Left ventricle myocardium inferior (tissue), 1 donor: ENCODE measurements at places on chromosomes 2 and 18.

DNA sequence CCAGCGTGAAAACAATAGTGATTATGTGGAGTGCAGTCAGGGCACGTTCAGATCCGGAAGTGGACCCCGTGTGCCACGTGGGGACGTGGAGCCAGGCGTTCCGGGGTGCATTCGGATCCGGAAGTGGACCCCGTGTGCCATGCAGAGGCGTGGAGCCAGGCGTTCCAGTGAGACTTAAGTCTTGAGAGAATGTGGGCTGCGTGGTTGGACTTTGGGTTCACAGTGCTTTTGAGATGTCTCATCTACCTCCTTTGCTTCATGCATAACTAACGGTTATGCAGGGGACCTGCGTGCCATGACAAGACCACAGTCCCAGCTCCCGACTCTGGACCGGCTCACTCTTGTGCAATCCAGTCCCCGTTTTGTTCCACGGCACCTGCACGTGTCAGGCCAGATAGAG lies 28.8 kb downstream of the CTDP1 start:
- no peak for DNase-seq

- DNase-seq: no peak
These were observed 40.6 kb downstream of the NAPG start for GRCh38 chr18:10566390-10566789.

- DNase-seq: no peak
These were observed 141.6 kb upstream of the MSH6 start for GRCh38 chr2:47641366-47641765.

DNA sequence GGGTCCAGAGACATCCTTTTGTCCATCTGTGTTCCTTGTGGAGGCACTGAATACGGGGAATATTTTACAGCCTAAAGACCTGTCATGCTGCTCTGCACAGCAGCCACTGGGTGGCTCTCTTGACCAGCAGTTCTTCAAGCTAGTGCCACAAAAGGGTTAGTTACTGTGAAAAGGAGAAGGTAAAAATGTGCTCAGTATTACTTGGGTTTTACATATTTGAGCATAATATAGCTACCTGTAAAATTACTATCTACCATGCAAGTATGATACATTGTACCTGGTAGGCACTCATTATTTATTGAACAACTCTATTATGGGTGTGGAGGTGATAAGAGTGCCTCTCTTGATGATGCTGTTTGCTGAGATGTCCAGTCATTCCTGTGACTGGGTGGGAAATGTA lies 23.6 kb downstream of the FZD5 start:
- DNase-seq: no peak
